ENCODE measurements at places on chromosomes 4 and X.

GRCh38 chrX:153948847-153949805 lies 4.7 kb upstream of the RENBP start:
- no peak for DNase-seq

DNA sequence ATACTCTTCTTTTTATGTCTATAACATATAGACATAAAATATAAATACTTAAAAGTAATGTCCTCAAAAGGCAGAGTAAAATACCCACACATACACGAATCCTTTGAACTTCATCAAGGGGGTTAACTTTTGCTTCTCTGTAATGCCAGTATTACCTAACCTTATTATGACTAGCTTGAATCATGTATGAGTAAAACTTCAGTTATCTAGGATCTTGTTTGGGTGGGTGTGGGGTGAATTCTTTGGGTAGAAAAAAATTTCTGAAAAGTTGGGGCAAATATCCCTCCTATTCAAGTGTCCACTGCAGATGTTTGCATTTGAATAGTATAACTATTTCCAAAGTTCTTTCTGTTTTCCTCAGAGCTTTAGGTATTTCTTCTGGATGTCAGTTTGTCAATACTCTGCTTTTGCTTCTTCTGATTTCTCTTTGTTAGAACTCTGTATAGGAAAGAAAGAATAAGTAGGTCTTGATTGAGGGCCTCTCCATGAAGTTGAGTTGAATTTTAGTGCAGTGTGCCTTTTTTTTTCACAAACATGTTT lies 173.8 kb downstream of the ADGRL3 start:
- DNase-seq = no peak

DNA sequence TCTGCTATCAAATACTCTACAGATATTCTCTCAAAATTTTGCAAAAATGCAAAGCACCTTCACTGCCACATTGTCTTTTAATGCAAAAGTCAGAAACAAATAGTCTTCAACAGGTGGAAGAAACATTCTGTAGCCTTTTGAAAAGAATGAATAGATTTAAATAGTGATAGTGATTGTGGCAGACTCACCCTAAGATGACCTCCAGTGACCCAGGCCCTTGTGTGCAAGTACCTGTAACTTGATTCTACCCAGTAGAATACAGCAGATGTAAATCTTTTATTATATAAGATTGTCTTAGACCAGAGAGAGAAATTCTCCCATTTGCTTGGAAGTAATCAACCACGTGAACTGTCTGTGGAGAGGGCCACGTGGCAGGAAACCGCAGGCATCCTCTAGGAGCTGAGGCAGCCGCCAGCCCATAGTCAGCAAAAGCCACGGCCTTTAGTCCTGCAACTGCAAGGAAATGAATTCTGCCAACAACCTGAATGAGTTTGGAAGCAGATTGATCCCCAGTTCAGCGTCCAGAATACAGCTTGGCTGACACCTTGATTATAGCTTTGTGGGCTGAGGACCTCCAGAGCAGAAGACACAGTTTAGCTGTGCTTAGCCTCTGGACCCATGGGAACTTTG lies 272.5 kb downstream of the ARHGAP10 start:
- no peak for DNase-seq

DNA sequence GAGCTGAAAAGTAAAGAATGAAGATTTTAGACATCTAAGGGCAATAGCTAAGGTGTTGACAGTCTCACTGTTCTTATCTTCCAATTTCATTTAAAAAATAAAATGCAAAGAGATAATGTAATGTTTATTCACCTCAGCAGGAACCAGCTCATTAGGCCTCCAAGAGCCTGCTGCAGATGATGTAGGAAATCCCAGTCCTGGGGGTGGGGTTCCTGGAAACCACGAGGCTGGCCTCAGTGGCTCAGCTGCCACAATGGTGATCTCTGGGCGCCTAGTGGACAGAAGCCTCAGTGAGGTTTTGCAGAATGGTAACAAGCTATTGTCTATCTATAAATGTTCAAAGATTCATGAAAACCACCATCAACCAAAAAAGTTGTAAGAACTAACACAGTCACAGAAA lies 77.3 kb downstream of the RPS3A start:
- DNase-seq = no peak

GRCh38 chr4:24645765-24646550 lies 61.6 kb upstream of the DHX15 start:
- no peak for DNase-seq

DNA sequence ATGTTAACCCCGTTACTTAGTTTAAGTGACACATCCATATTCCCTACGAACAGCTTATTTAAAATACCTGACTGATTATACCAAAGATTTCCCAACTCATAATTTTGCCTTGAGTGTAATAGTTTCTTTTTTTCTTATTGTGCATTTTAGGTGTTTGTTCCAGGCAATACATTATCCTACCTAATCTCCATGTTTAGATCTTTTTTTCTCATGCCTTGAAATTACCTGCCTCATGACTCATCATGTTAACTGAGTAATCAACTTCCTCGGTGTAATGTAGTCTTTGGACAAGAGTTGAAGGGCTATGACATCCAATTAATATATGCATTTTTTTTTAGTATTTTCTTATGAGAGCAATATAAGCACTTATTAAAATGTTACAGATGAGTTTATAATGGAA lies 228.7 kb upstream of the ANKRD50 start:
- DNase-seq = no peak

GRCh38 chr4:2251073-2251794 lies 9.3 kb upstream of the HAUS3 start:
- no peak for DNase-seq

GRCh38 chrX:18951032-18951431 lies 32.9 kb downstream of the PHKA2 start:
- DNase-seq = no peak

- DNase-seq = no peak
Measured at GRCh38 chr4:107712236-107712635, 7.8 kb downstream of the PAPSS1 start.

- DNase-seq = no peak
Measured at GRCh38 chr4:13364653-13365052, 119.5 kb downstream of the RAB28 start.

GRCh38 chr4:55348466-55348865 lies 2.4 kb downstream of the SRD5A3 start:
- no peak for DNase-seq

DNA sequence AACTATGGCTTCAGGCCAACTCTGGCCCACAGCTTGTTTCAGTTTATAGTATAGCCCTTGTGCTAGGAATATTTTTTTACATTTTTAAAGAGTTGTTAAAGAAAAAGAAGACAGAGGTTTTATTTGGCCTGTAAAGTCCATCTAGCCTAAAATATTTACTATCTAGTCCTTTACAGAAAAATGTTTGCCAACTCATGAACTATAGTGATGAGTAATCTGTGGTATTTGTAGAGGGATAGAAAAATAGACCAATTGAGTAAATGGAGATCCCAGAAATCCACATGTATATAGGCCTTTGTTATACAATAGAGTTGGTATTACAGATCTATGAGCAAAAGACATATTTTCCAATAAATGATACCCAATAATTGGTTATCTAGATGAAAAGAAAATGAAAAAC lies 288.7 kb downstream of the PRDM5 start:
- no peak for DNase-seq

DNA sequence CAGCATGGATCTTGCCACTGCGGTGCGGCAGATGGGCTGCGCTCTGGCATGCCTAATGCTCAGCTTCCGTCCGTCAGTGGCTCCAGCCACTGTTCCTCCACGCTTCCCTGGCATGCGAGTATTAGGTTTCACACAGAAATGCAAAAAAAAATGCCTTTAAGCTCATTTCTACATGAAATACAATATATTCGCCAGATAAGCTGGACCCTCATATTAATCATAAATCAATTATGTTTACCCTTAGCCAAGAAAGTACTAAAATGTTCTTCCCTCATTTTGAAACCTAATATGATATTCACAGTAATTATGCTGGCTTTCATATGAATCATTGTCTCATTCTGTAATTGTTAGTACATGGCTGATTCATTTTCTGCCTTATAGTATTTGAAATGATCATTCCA lies 115.5 kb upstream of the FAM241A start:
- DNase-seq = no peak

DNA sequence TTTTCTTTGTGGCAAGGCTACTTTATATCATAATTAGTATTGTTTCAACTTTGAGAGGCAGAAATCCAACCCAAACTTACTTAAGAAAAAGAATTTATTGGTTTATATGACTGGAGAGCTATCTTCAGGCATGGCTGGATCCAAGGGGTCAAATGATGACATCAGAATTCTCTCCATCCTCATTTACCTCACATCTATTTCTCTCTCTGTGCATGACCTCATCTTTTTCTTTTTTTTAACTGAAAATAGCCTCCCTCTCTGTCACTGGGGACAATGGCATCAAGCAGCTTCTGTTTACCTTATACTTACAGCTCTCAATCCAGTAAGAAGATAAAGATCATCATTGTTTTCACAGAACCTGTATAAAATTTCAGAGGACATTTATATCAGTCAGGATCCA lies 12.0 kb upstream of the EXOC1L start:
- no peak for DNase-seq

GRCh38 chr4:1871471-1872021 lies 353 bp downstream of the NSD2 start:
- DNase-seq = no peak

DNA sequence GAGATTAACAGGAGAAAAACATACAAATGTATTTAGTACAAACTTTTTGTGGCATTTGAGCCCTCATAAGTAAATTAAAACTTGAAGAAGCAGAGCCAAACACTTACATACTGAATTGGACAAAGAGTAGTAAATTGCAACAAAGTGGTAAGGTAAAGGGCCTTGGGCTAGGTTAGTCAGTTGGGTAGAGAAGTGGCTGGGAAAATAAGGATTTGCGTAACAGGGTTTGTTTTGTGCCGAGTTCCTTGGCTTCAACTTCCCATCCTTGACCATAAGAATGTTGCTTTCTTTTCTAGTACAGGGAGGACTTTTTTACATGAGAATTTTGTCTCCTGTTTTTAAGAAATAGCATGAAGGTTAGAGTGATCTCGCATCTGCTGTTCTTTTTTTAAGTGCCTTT lies 33.3 kb upstream of the DSPP start:
- DNase-seq = no peak
